ENCODE measurements at places on chromosomes 16 and 17. TPM values are rescaled to one million over a fixed set of nuclear protein-coding genes. Genes with fewer than 3 reads are reported as not detected.

The TERB1 gene
- total RNA-seq: not detected

The ZNF423 gene
- 43.1 TPM for total RNA-seq

The QPRT gene
- total RNA-seq: 1.6 TPM

The ULK2 gene
- 21.9 TPM for total RNA-seq

The CCDC154 gene
- 1.8 TPM for total RNA-seq

The C1QL1 gene
- total RNA-seq: not detected

The TCAP gene
- total RNA-seq: 1.9 TPM

The KRTAP9-9 gene
- total RNA-seq: not detected

GRCh38 chr16:90057738-90058173 is 19.4 kb downstream of the PRDM7 start:
- no peak for DNase-seq

GRCh38 chr17:2449486-2449885 is 48.6 kb upstream of the MNT start:
- no peak for DNase-seq

- no peak for DNase-seq
These were observed 36.1 kb upstream of the ALOX12 start for GRCh38 chr17:6959700-6960099.

- no peak for DNase-seq
These were observed 741.1 kb downstream of the CDH11 start for GRCh38 chr16:64380751-64381150.

DNA sequence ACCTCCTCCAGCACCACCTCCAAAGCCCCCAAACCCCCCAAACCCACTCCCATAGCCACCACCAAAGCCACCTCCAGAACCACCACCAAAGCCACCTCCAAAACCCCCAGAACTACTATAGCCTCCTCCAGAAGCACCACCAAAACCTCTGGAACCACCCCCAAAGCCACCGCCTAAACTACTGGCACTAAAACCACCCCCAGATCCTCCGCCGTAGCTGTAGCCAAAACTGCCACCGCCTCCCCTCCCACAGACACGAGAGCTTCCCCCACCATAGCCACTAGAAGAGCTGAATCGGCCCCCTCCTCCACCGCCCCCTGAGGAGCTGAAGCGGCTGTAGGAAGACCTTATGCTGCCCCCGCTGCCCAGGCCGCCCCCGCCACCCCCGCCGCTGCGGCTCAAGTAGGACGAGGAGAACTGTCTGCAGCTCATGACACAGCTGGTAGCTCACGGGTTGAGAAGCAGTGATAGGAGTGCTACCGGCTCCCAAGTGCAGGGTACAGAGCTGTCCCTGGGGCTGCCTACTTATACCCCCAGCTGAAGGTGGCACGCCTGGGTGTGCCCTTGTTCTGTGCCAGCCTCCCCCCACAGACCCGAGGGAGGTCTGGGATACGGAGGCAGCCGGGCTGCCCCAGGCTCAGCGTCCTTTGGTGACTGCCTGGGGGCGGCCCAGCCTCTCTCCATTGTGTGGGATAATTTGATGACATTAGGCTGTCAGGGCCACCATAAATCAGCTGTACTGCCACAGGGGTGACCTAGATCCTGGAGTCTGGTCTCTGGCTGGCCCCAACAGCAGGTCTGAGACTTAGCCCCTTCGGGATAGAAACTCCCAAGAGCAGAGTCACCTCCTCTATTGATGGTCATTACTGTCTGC is at the start of gene KRT9:
TSS of gene KRT9 (minus strand) at position 499 of the 874 bp plus-strand sequence. CDS start at position 432, 67 bp downstream.
- no peak for DNase-seq

GRCh38 chr16:4649744-4650442 is 25.3 kb downstream of the MGRN1 start:
- no peak for DNase-seq

DNA sequence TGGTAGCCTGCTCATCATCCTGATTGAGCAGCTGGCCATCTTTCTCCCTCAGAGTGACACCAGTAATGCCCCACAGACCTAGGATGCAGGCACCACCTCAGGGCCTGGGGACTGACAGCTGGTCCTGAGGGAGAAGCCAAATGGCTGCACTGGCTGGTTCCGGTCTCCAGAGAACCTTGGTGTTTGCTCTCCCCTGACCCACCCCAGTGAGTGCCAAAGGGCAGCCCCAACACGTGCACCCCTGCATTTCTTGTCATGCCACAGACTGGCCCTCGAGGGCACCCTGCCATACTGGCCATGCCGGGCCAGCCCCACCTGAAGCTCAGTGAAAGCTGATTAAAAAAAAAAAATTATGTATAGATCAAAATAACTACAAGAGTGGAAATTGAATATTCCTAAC is 100.5 kb downstream of the WNT3 start:
- no peak for DNase-seq

- peak; percentile 9 for DNase-seq
These were observed 4.7 kb downstream of the TPPP3 start for GRCh38 chr16:67388591-67388990.

DNA sequence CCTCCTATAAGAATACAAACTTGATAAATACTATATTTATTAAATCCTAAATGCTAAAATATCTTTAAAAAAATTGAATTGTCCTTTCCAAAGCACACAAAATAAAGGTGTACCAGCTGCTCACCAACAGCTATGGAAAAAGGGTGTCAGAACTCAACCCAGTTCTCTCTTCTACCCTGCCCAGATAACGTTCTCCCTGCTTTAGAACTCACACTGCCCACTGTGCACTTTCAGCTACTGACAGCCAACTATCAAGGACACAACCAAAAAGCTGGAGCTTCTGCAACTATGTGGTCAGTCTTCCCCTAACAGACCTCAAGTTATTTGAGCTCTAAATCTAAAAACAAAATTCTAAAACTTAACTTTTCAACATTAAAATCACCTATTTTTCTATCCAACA is 13.7 kb downstream of the AP1G1 start:
- DNase-seq: no peak

- DNase-seq: no peak
These were observed 1.2 kb downstream of the VAMP2 start for GRCh38 chr17:8161289-8162232.

DNA sequence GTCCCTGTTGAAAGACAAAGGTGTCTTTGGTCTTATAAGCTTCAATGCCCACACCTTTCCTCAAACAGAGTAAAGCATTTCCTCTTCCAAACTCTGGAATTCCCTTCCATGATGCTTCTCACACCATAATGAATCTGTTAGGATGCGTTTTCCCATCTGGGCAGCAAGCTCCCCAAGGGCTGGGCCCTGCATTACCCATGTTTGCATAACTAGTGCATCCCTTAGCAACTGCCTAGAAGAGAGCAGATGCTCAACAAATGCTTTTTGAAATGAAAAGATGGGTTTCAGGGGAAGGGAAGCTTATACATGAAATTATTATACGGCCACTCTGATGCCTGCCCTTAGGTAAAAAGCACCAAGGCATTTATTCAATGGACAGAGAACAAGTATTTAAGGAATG is 124.5 kb upstream of the CCL2 start:
- no peak for DNase-seq

DNA sequence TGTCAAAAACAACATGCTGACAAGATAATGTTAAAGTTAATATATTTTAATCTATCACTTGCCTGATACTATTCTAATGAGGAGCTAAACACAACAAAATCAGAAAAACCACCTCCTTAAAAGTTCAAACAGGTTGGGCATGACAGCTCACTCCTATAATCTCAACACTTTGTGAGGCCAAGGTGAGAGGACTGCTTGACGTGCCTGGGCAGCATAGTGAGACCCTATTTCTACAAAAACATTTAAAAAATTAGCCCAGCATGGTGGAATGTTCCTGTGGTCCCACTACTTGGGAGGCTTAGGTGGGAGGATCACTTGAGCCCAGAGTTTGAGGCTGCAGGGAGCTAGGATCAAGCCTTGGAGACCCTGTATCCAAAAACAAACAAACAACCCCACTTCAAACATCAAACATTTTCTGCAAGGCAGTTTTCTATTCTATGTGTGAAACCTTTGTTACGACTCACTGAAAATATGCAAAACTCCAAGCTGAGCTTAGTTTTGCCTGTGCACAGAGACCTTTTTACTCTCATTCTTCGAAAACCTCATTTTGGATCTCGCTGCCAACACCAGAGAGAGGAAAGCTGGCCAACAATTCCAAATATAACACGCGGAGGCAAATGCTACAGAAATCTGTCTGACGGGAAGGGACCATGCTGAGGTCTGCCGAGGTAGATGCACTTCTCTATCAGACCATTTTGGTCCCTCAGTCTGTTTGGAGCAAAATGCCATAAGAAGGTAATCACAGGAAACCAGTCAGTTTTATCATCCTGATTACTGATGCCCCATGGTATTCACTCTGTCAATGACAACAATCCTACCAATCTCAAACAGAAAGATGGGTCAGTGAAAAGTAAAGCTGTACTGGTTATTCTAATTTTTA is 6.2 kb downstream of the PHF12 start:
- no peak for DNase-seq

GRCh38 chr16:51243936-51244436 is 92.9 kb upstream of the SALL1 start:
- no peak for DNase-seq

DNA sequence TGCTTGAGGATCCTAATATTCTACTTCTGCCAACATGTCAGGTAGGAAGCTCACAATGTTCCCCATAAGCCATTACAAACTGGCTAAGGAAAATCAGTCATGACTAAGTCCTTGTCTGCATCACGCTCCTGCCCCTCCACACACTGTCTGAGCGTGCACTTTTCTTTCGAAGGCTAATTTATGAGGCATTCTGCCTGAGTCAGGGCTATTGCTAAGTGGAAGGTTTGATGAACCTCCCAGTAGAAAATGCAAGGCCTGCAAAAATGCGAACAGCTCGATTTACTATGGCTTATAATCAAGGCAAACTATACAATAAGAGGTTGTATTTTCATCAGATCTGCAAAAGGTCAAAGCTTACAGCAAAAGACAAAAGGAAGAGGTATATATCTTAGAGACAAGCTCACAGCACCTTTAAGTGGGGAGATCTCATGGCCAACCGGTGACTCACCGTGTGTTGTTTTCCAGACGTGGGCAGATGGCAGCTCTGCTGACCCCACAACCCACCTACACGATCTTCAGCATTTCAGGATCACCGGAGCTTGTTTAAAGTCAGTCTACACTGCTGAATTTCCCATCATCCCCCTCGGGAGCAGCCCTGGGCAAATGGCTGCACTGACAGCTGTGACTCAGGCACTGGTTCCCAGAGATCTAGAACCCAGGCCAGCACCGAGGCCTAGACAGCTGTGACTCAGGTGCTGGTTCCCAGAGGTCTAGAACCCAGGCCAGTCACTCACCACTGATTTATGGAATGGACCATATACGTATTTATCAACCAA is 26.1 kb downstream of the MEAK7 start:
- no peak for DNase-seq

DNA sequence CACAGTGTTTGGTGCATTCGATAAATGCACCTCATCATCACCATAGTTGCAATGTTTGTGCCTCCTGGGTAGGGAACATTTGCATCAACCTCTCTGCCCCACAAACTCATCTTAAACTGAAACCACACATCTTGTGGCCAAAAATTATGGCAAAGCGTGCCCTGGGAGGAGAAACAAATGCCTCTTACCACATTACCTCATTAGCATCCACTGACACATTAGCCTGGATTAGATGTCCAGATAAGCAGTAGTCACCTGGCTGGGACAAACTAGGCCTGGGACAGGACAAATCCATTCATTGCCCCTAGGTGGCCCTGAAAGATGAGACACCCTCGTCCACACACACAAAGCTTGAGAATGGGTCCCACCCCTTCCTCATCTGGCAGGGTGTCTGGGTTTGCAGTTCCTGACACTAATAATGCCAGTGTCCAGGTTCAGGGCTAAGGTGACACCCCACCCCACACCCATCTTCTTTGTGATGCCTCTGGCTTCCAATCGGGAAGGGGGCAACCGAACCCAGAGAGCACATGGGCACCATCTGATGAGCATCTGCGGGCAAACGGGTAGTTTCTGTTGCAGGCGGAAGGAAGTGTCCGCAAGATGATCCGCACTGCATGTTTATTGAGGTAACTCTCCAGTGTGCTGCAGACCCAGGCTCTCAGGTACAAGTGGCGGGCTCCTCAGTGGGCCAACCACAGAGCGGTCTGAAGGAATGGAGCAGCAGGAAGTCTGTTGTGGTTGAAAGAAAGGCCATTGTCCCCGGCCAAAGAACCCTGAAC is 8.6 kb downstream of the XYLT1 start:
- DNase-seq: no peak

GRCh38 chr17:68210570-68211315 is 37.1 kb upstream of the AMZ2 start:
- peak; percentile 28 for DNase-seq

GRCh38 chr16:23434380-23434779 is 18.6 kb downstream of the COG7 start:
- no peak for DNase-seq

GRCh38 chr16:11309895-11310633 is 28.9 kb upstream of the PRM1 start:
- no peak for DNase-seq

DNA sequence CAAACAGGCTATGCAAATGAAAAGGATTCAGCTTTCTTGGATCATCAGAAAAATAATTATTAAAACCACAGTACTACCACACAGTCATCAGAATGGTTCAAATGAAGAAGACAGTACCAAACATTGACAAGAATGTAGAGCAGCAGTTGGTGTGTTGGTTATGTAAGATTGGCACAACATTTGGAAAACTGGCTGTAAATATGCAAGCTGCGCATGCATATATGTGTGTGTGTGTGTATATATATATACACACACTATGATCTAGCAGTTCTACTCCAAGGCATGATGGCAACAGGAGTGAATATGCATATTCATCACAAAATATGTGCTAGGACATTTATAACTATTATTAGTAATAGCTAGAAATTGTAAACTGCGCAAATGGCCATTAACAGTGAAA is 34.4 kb upstream of the PHAF1 start:
- no peak for DNase-seq

GRCh38 chr17:56109836-56110235 is 43.4 kb upstream of the ANKFN1 start:
- DNase-seq: no peak

DNA sequence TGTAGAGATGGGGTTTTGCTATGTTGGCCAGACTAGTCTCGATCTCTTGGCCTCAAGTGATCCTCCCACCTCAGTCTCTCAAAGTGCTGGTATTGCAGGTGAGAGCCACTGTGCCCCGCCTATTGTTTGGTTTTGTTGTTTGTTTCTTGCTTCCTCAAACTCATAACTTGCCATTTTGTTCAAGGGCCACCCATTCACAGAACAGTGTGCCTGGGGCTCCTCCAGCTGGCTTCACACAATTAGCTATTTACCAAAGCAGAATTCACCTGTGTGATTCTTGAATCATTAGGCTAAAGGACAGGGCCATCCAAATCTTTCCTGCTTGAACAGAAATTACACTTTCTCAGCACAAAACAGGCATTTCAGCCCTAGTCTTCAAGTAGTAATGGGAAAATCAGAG is 7.2 kb downstream of the ABHD15 start:
- no peak for DNase-seq

Measured in aorta (tissue), 5 donors.